ENCODE measurements at places on chromosomes 11 and 22. TPM values are rescaled to one million over a fixed set of nuclear protein-coding genes. Genes with fewer than 3 reads are reported as not detected.

Gene WNT11
- 1.5 TPM for total RNA-seq

Gene MFRP
- not detected for total RNA-seq

Gene TYR
- total RNA-seq: not detected

Gene CECR2
- under 0.01 TPM for total RNA-seq

Gene TESMIN
- total RNA-seq: 1.3 TPM

Gene GLYAT
- not detected for total RNA-seq

Gene GUCD1
- 95.1 TPM for total RNA-seq

Gene VWCE
- 1.3 TPM for total RNA-seq

Gene MEN1
- 12.3 TPM for total RNA-seq

Gene WBP2NL
- total RNA-seq: 1.2 TPM

Gene XKR3
- total RNA-seq: not detected

Gene TMEM135
- 29.6 TPM for total RNA-seq

Gene NTM
- 11.8 TPM for total RNA-seq

Gene SCUBE1
- total RNA-seq: 7.4 TPM

Gene USP2
- total RNA-seq: 1.5 TPM

Gene FOXRED2
- 13.2 TPM for total RNA-seq

Gene KDELR3
- total RNA-seq: 172 TPM

Gene MFNG
- total RNA-seq: 0.86 TPM

Gene CARS1
- 73.4 TPM for total RNA-seq

Gene KCNQ1
- total RNA-seq: not detected

Gene FAM83F
- total RNA-seq: not detected

Gene HSPB2
- total RNA-seq: 1.7 TPM

Measured in articular chondrocyte of knee joint (primary cell).